Motor neuron (in vitro differentiated cells): ENCODE measurements at places on chromosomes 3 and 15. TPM values are rescaled to one million over a fixed set of nuclear protein-coding genes. Genes with fewer than 3 reads are reported as not detected.

GRCh38 chr15:41487802-41488201 is 5.9 kb upstream of the ITPKA start:
- ATAC-seq = no peak

DNA sequence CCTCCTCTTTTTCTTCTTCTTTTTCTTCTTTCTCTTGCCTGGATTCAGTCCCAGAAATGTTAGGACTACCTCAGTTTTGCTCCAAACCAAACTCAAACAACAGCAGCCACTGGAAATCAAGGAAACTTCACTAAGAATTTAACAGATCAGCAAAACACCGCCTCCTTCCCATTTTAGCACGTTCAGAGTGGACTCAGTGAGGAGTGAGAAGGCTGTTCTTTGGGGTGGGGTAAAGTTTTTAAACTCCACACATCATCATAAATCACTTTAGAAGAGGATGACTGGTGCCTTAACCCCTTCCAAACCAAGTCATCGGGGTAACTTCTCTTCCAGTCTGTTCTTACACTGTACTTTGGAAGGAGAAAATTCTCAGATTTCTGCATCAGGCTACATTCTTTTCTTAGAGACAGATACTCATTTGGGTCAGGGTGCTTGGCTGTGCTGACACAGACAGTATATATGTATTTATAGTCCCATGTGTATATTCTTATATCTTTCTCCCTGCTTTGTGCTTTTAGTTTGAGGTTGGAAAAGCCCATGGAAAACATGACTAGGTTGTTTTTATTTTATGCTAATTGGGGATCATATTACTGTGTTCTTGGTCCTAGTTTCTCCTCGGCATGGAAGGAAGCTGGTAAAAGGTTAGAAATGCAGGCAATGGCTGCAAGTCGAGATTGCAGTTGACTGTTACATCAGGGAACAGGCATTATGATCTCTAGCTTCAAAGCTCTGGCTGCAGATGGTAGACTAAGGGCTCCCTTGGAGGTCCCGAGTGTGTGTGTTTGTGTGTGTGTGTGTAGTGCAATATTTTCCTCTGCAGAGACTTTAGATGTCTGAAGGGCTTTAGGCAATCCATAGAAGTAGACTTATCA is at the start of gene CCDC80:
Gene CCDC80, minus strand, starts transcription at position 214 of the 872 bp plus-strand sequence. CDS start 1,238 bp downstream, outside the sequence.
- peak; percentile 63 for ATAC-seq

GRCh38 chr3:44576613-44577012 is 8.2 kb upstream of the ZNF660 start:
- no peak for ATAC-seq

GRCh38 chr3:43071313-43071893 is 34.5 kb downstream of the POMGNT2 start:
- no peak for ATAC-seq

DNA sequence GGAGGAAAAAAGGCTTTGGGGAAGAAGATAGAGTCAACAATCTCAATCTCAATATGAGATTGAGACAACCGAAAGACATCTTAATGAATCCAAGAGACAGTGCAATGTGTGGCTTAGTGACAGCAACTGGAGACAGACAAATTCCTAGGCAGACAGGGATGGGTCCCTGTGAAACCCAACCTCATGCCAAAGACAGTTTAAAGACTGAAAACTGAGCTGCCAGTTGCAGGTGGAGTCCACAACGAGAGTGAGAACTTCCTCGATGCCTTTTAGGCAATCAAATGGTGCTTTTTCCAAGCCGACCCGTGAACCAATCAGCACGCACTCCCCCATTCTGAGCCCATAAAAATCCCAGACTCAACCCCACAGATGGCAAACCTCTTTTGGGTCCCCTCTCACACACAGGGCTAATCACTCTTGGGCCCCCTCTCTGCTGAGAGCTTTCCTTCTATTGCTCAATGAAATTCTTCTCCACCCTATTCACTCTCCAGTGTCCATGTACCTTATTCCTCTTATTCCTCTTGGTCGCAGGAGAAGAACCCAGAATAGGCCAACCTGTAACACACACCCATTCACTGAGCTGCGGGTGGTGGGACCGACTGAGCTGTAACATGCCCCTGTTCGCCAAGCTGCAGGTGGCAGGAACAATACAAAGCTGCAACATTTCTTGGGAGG is 34.8 kb downstream of the ZMAT3 start:
- no peak for ATAC-seq

DNA sequence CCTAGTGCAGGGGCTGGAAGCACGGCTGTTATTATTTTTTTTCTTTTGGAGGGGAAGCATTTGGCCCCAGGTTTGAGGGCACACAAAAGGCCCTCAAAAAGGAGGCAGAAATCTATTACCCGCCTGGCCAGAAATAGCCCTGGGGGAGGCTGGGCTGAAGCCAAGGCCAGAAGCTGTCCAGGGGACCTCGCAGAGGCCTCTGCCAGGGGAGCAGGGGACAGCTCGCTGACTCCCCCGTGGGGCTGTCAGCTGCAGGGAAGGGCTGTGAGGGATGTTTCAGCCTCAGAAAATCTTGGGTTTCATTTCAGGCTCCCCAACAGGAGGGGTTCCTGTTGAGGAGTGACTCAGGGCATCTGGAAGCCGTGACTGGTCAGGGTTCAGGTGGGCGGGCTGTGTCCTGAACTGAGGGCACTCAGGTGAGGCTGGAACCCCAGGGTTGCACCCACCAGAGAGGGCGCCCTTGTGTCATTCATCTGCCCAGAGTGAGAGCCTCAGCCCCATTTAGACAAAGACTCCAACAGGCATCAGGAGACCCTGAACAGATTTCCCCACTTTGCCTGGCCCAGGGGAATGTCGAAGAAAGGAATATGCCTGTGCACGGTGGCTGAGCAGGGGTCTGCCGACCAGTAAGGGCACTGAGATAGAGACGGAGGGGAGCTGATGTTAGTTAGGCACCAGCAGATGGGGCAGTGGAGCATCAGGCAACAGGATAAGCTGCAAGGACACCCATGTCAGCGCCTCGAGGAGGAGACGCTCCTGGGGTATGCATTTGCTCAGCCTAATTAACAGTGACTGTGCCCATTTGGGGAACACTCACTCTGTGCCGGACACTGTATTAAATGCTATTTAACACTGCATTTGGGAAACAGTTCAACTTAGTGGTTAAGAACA is 43.5 kb upstream of the SLC6A11 start:
- peak; percentile 39 for ATAC-seq

DNA sequence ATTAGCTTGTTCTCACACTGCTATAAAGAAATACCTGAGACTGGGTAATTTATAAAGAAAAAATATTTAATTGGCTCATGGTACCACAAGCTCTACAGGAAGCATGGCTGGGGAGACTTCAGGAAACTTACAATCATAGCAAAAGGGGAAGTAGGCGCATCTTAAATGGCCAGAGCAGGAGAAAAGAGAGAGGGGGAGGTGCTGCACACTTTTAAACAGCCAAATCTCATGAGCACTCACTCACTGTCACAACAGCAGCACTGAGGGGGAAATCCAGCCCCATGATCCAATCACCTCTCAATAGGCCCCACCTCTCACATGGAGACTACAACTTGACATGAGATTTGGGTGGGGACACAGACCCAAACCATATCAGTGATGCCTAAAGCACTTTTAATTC is 82.5 kb downstream of the DCLK3 start:
- ATAC-seq = no peak

DNA sequence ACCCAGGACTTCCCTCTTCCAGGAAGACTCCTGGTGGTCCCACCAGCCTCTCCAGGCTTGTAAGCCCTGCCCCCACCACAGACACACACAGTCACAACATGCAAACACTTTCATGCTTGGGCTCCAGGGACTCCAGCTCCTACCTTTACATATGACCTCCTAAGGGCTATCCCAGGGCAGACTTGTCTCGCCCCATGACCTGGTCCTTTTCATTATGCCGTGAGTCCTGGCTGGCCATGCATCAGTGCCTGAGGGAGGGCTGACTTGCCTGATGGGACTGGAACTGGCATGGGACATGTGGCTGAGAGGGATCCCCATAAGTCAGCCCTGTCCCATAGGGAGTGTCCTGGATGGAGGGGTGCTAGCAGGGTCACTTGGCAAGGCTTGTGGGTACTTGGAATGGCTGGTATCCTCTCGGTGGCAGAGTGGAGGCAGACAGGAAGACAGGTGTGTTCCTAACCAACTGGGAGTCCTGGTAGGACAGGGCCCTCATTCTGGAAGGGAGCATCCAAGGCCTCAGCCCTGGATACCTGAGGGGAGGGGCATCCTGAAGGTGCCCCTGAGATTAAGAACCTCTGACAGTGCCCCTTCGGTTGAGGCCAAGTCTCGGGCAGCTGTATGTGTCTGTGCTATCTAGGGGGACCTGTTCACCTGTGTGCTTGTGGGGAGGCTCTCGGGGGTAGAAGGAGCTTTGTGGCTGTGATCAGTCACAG is 540 bp upstream of the HHATL start:
- no peak for ATAC-seq

DNA sequence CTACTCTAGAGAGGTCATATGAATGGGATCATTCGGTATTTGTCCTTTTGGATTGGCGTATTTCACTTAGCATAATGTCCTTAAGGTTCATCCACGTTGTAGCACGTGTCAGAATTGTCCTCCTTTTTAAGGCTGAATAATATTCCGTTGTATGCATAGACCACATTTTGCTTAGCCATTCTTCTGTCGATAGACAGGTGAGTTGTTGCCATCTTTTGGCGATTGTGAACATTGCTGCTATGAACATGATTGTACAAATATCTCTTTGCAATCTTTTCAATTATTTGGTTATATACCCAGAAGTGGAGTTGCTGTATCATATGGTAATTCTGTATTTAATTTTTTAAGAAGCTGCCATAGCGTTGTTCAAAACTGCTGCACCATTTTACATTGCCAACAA is 52.4 kb upstream of the GOLGA8J start:
- ATAC-seq = no peak

DNA sequence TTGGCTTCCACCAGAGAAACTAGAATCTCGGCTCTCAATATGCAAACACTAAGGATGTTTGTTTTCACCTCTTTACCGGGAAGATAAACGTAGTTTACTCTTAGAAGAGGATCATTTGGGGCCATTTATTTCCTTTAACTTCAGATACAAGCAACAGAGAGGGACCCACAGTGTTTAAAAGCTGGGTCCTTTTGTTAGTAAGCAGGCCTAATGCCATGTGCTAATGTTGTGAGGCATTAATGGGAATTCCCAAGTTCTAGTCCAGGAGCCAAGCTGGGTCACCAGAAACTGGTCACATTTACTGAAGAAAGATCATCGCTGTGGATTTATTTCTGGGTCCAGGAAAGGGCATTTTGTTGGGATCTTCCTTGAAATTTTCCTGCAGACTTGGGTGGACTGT is 78.1 kb upstream of the ADAMTS9 start:
- no peak for ATAC-seq

DNA sequence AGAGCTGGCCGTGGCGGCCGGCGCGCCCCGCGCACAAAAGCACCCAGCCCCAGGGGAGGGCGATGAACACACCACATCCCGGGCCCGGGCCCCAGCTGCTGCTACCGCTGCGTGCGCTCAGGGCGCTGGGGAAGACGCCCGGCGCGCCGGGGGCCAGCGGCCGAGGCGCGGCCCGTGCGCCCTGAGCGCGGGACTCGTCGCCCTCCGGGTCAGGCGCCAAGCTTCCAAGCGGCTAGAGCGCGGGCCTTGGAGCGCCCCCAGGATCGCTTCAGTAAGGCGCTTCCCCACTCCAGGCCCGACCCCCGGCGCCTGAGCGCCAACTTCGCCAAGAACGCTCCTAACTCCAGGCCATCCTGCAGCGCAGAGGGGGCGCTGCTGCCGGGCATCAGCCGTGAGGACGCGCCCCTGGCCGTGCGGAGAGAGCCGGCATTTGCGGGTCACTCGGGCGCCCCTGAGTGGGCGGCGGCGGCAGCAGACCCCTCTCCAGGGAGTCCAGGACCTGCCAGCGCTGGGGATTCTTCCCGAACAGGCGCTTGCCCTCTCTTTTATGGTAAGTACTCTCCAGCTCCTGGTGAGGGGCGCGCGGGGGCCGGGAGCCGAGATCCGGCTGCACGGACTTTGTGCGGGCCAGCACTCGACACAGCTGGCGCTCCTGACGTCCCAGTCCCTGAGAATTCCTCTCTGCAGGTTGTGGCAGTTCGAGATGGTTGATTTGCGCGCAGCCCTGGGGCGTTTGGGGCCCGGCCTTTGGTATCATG is 475 bp downstream of the SPSB4 start:
- ATAC-seq = peak; percentile 21

Gene EFHB
- 0.41 and 0.78 TPM in 2 replicates for total RNA-seq

Gene LDHAL6B
- total RNA-seq = 2.4 and 2.7 TPM in 2 replicates

Gene LAMB2
- total RNA-seq = 183 and 217 TPM in 2 replicates

Gene C3orf18
- 12.0 TPM in 2 replicates for total RNA-seq
